ENCODE measurements at places on chromosomes 7 and 10.

- DNase-seq, result no peak
Observed at GRCh38 chr10:127234306-127234800, 38.0 kb upstream of the INSYN2A start.

DNA sequence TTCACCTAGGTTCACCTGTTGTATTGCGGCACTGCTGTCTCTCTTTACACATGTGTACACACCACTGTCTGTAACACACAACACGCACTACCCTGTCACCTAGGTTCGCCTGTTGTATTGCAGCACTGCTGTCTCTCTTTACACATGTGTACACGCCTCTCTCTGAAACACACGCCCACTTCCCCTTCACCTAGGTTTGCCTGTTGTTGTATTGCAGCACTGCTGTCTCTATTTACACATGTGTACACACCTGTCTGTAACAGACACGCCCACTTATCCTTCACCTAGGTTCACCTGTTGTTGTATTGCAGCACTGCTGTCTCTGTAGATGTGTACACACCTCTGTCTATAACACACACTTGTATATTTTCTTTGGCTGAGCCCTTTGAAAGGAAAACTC, 51.5 kb downstream of the WDR37 start:
- DNase-seq, result no peak

- DNase-seq, result no peak
Observed at GRCh38 chr7:953547-954327, 743 bp downstream of the ADAP1 start.

- peak; percentile 65 for DNase-seq
Observed at GRCh38 chr7:30285067-30285535, 704 bp downstream of the ZNRF2 start.

- no peak for DNase-seq
Observed at GRCh38 chr10:51214207-51215196, 140.2 kb downstream of the PRKG1 start.

- no peak for DNase-seq
Observed at GRCh38 chr7:137757146-137757925, 89.4 kb downstream of the DGKI start.

- no peak for DNase-seq
Observed at GRCh38 chr10:51367127-51367526, 292.8 kb downstream of the PRKG1 start.

DNA sequence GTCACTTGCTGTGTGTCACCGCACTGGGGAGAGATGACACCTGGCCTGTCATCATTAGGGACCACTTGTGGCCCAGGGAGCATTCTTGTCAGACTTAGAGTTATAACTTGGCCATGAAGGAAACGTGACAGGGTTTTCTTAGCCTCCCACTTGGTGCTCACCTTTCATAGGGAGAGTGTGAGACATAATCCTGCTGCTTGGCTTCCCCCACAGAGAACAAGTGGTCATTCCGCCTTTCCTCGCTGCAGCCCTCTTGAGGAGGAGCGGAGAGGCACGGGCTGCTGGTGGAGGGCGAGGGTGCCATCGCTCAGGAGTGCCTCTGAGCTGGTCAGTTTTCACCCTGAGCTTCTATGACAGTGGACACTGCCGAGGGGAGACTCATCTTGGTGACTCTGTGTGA, 125.0 kb upstream of the GJD4 start:
- no peak for DNase-seq

GRCh38 chr7:133556553-133556952, 303.7 kb downstream of the EXOC4 start:
- DNase-seq, result no peak

- no peak for DNase-seq
Observed at GRCh38 chr10:28713626-28714352, 36.5 kb downstream of the BAMBI start.

- no peak for DNase-seq
Observed at GRCh38 chr10:71094712-71095390, 117.5 kb upstream of the UNC5B start.

GRCh38 chr10:121648059-121648458, 49.8 kb upstream of the FGFR2 start:
- DNase-seq, result no peak

DNA sequence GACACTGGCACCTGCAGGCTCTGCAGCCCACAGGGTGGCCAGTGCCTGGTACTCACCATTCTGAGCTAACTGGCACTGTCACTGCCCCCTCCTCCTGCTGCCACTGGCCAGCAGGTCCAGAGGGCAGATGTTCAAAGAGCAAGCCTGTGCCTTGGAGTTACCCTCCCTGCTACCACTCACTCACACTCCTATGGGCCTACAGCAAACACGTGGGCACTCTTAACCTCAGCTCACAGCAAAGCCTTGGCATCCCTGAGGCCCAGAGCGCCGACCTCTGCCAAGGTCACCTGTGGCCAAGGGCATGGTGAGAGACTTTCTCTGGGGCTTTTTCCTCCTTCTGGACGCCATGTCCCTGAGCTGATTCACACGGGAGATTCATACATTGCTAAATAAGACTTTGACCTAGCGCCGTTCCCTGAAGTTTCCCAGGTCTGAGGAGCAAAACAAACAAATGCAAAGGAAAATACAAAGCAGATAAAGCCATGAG, 270.0 kb upstream of the PPP2R2D start:
- no peak for DNase-seq

GRCh38 chr7:134691546-134692343, 45.1 kb downstream of the BPGM start:
- DNase-seq, result no peak

DNA sequence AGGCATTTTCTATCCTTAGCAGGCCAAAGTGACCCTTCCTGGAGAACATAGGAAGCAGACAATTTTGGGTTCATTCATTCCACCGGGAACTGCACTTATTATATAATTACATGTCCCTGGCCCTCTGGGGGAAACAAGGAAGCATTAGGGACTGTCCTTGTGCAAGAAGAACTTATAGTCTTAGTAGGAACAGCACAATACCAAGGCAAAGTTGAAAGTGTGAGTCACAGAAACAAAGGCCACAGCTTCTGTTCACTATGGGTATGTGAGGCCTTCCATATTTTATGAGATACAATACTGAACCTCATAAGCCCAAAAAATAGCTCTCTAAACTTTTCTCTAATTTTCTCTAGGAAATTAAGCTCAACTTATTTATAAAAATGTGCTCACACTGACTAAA, 18.4 kb upstream of the AKR1B10 start:
- DNase-seq, result no peak

GRCh38 chr10:70575486-70575873, 27.1 kb downstream of the PRF1 start:
- DNase-seq, result no peak

DNA sequence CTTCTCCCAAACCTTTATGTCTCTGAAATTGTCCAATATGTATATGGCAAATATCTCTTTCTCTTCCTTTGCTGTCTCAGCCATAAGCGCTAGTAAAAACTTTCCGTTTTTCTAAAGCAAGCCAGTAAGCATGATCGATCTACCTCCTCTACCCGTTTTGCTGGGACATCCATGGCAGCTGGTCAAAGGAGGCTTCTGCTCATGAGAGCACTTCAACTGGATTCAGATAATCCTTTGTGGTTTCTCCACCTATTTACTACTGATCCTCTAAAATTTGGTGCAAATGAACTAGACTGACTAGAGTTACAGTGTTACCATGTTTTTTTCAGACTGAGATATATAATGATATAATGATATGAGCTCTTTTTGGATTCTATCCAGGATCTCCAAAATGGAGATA, 42.7 kb downstream of the GBF1 start:
- DNase-seq, result no peak

DNA sequence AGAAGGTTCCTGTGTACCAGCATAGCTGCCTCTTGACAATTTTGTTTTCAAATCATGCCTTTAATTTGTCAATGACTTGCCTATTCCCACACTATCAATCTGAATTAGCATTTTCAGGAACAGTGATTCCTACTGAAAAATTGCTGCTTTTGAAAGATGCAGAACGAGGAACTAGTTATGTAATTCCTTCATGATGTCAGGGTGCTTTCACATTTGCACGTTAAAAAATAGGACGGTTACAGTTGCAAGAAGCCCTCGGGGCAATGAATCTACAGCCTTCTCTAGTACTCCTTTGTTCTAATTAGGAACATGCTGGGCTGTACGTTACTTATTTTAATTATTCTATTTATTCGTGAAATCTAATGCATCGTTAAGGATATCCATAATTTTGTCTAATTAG, 253.9 kb downstream of the OTUD1 start:
- no peak for DNase-seq

DNA sequence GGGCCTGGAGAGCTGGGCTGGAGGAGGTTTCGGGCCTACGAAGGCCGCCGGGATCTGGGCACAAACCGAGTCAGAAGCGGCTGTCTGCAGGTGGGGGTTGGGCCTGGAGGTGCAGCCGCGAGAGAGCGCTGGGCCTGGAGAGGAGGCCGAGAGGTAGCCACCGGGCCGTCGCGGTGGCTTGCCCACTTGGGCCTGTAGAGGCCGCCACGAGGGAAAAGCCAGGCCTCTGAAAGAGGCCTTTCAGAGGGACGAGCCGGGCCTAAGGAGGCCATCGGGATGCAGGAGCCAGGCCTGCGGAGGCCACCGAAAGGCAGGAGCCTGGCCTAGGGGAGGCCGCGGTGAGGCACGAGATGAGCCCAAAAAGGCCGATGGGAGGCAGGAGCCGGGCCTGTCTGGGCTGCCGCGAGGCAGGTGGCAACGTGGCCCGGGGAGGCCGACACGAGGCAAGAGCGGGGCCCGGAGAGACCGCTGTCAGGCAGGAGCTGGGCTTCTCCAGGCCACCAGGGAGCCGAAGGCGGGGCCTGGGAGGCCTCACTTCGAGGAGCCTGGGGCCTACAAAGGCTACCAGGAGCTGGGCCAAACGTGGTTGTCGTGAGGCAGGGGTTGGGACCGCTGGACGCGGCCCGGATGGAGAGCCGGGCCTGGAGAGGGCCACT, 25.6 kb downstream of the MDH2 start:
- DNase-seq, result no peak

- DNase-seq, result no peak
Observed at GRCh38 chr7:116736927-116737715, 65.1 kb downstream of the MET start.

GRCh38 chr7:80643336-80643915, 5.0 kb downstream of the CD36 start:
- DNase-seq, result no peak

All from D341Med (cell line).